ENCODE measurements at places on chromosomes 6 and 20. TPM values are rescaled to one million over a fixed set of nuclear protein-coding genes. Genes with fewer than 3 reads are reported as not detected.

CNKSR3 gene
- total RNA-seq = not detected

GRCh38 chr6:41153451-41153850 lies 696 bp downstream of the TREML1 start:
- DNase-seq = no peak

DSTN gene
- total RNA-seq = 47.5 TPM

- no peak for DNase-seq
Observed at GRCh38 chr6:34385793-34386195, 6.7 kb downstream of the NUDT3 start.

JAG1 gene
- 8.1 TPM for total RNA-seq

GRCh38 chr6:111662794-111663593 lies 57.3 kb upstream of the TRAF3IP2 start:
- no peak for DNase-seq

DNA sequence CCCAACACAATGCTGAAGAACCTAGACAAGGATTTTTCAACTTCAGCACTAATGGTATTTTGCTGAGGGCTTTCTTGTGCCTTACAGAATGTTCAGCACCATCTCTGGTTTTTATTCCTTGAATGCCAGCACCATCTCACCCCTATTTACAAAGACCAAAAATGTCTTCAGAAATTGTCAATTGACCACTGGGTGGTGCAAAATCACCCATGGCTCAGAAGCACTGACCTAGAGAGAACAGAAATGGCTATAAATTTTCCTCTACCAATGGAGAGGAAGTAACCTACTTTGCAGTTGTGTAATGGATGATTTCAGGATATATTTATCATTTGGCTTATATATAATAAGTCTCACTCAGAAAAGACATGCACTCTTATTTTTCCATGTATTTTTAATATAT lies 431.0 kb upstream of the IRAK1BP1 start:
- no peak for DNase-seq

DNA sequence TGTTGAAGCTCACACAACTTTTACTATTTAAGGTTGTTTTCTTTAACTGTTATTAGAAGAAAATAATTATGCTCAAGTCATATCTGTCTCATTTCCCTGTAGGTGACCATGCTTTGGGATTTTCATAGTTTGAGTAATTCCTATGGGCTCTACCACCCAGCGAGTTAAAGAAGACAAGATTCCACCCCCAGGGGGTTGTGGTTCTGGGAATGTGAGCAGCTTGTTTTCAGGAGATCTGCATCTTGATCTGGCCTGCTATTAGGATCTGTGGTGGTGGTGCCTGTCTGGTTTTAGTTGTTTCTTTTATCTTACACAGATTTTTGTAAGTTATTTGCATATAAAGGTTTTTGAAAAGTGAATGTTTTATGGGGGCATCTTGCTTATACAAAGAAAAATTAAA lies 20.2 kb upstream of the REV3L start:
- no peak for DNase-seq

MACROD2 gene
- total RNA-seq = not detected
